ENCODE measurements at places on chromosomes 6 and 20. TPM values are rescaled to one million over a fixed set of nuclear protein-coding genes. Genes with fewer than 3 reads are reported as not detected.

- DNase-seq, result no peak
These were observed 35.0 kb upstream of the ENTPD6 start for GRCh38 chr20:25160467-25160866.

DNA sequence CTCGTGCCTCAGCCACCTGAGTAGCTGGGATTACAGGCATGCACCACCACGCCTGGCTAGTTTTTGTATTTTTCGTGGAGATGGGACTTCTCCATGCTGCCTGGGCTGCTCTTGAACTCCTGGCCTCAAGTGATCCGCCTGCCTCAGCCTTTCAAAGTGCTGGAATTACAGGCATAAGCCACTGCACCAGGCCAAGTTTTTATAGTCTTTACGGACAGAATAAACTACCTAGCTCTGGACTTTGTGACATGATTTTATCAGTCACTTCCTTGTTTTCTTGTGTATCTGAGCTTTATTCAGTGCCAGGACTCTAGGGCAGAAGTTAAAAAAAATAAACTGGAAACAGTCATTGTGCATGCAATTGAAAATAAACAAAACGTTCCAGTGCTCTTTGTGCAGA, 46.7 kb upstream of the RALGAPA2 start:
- no peak for DNase-seq

- peak; percentile 80 for DNase-seq
These were observed 223.6 kb upstream of the CITED2 start for GRCh38 chr6:139597771-139598755.

GRCh38 chr6:43744931-43745727, 24.9 kb upstream of the VEGFA start:
- DNase-seq, result no peak

- no peak for DNase-seq
These were observed 34.9 kb upstream of the HIVEP1 start for GRCh38 chr6:11977193-11977592.

GRCh38 chr6:16713597-16713996, 47.7 kb downstream of the ATXN1 start:
- no peak for DNase-seq

DNA sequence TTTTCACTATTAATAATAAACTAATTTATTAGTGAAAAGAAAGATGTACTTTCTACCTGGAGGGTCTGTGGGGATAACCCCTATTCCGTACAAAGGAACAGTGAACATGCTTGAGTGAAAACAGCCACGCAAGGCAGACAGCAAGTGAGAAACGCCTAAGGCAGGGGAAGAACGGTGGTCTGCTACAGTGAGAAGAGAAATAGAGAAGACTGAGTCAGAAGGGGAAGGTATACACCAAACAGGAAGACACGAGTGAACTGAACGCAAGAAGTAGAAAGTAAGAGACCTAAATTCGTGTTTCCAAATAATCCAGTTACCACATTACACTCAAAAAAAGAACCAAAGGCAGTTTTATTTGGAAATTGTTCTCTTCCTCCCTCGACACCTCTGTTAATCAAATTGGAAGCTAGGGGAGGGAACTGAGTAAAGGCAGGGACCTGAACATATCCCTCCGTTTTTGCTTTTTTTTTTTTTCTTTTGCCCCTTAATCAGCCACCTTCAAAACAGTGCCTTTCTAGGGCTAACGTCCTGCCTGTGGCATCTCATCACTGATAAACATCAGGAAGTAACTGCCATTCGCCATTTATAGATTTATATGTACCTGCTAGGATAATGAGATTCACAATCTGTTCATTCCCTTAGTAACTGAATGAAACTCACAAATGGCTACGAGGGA, 48.9 kb downstream of the ATXN1 start:
- no peak for DNase-seq

DNA sequence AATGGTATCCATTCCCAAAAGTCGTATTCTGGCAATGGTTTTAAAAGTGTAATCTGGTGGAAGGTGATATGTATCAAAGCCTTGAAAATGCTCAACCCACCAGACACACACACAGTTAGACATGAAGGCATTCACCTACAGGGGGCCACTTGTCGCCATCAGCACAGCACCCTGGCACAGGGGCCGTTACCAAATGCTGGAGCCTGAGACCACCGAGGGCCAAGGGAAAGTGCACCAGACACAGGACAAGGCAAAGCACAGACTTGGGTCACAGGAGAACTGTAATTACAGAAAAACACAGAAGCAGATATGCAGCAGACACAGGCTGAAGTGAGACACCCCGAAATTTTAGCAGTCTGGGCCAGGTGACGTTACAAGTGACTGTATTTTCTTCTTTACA, 9.3 kb downstream of the TAF4 start:
- DNase-seq, result no peak

DNA sequence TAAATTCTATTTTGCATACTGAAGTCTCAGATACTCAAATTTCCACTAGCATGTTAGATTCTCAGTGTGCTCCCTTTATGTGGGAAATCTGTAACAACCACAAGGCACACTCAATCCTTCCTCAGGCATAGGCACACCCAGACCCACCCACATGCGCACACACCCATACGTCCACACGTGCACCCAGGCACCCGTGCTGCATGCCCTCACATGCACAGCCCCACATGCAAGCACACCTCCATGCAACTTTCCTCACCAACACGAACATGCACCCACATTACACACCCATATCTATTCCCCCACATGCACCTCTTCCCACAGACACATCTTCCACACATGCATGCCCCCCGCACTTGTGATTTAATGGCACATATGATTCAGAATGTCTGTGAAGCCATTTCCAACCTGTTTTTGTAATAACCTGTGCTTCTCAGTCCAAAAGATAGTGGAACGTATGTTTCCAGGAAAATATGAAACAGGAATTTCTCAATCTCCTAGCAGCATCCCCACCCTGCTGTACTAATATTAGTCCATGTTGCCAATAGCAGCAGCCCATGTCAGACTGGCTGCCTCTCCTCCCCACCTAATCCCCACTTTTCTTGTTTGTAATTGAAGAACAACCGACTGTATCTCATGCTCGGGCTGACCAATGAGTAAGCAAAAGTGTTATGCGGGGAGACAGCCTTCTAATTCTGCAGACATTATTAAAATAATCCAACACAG, 11.3 kb upstream of the CYP24A1 start:
- no peak for DNase-seq

DNA sequence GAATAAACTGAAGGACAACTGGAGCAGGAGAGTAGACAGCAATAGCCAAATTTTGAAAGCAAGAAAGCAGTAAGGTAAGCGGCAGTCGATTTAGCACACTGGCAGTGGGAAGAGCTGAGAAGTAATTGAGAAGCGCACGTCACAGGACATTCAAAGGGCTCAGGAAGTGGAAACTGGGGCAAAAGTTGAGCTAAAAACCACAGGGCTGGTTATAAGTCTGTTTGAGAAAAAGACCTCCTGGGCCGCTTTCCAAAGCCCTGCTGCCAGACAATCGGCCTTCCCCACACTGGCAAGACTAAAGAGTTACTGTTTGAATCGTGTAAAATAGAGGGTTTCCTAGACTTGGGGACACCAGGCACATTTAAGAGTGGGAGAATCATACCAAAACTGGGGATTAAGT, 161.4 kb downstream of the DNAH8 start:
- DNase-seq, result peak; percentile 16

The FILIP1 gene
- 62.2 TPM for polyA plus RNA-seq

The RPP21 gene
- polyA plus RNA-seq, result 16.1 TPM

The JARID2 gene
- 12.6 TPM for polyA plus RNA-seq

The CLVS2 gene
- polyA plus RNA-seq, result 0.46 TPM

The FOXQ1 gene
- not detected for polyA plus RNA-seq

The TMC2 gene
- polyA plus RNA-seq, result 0.14 TPM

The KIAA1755 gene
- 11.8 TPM for polyA plus RNA-seq

The RIMS4 gene
- 4.0 TPM for polyA plus RNA-seq

All from muscle of arm (tissue), 14 donors.